Astrocyte of the cerebellum (primary cell): ENCODE measurements at places on chromosomes 11 and 22.

GRCh38 chr11:47711225-47711624 is 3.9 kb downstream of the AGBL2 start:
- DNase-seq: no peak

- no peak for DNase-seq
These were observed 387.7 kb downstream of the TMEM135 start for GRCh38 chr11:87425391-87425790.

GRCh38 chr11:2883979-2884815 is 1.4 kb downstream of the CDKN1C start:
- no peak for DNase-seq

DNA sequence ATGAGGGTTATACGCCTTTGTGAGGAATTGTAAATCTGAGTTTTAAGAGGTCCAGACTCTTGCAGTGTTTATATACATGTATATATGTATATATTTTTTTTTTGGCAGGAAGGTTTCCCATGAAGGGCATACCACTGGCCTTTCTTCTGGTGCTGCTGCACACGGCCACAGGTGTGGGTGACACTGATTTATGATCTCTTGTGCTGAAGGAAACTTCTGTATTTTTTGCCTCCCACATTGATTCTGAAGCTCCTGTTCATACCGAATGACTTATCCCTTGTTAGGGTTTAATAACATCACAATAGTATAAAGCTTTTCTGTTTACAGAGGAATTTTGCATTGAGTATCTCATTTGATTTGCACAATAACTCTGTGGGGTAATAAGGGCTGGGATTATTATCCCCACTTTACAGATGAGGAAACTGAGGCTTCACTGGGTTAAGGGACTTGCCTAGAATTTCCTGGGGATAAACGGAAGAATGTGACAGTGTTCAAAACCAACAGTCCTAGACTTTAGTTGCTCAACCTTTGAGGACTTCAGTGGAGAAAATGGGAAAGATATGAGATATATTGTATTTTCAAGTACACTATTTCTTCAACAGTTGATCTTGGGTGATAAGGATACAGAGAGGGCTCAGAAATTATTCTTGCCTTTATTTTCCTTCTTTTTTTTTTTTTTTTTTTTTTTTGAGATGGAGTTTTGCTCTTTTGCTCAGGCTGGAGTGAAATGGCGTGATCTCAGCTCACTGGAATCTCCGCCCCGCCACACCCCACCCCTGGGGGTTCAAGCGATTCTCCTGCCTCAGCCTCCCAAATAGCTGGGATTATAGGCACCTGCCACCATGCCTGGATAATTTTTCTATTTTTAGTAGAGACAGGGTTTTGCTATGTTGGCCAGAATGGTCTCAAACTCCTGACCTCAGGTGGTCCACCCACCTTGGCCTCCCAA is 70.1 kb downstream of the MICAL2 start:
- DNase-seq: no peak

DNA sequence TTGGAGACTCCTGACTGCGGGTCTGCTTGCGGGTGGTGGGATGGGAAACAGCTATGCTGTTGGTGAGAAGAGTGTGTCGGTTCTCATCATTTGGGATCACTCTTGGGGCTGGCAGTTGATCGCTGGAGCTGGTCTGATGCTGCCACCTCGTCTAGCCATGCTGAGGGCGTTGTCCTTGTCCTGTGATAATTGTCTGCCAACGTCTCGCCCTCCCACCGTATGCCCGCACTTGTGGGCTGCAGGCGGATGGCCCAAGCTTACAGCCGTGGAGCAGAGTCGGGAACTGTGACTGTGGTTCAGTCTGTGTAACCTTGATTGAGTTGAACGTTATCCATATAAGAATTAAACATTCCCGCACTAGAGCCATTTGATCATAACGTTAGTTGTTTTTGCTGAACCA is 204.4 kb downstream of the TBC1D22A start:
- no peak for DNase-seq

- DNase-seq: no peak
These were observed 1.7 kb downstream of the AMOTL1 start for GRCh38 chr11:94769880-94770279.

DNA sequence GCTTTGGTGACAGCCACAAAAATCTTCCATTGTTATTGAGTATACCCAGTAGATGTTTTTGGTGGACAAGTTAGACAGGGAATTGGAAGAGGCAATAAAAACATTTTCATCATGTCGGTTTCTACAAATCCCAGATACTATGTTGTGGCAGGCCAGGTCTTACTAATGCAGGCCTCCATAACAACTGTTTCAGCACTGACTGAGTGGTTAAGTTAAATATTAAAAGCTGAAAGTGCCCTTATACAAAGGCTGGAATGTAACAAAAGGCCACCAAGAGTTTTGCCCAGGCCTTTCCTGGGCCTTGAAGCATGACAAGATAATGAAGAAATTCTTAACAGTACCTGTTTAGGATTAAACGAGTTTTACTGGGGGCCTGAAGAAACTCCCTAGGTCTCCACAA is 29.3 kb downstream of the DMC1 start:
- no peak for DNase-seq

GRCh38 chr11:62694455-62695167 is 5.3 kb upstream of the LRRN4CL start:
- peak; percentile 72 for DNase-seq

GRCh38 chr11:131186629-131187101 is 183.8 kb upstream of the NTM start:
- no peak for DNase-seq

- DNase-seq: no peak
These were observed 23.0 kb upstream of the ME3 start for GRCh38 chr11:86695373-86695772.

DNA sequence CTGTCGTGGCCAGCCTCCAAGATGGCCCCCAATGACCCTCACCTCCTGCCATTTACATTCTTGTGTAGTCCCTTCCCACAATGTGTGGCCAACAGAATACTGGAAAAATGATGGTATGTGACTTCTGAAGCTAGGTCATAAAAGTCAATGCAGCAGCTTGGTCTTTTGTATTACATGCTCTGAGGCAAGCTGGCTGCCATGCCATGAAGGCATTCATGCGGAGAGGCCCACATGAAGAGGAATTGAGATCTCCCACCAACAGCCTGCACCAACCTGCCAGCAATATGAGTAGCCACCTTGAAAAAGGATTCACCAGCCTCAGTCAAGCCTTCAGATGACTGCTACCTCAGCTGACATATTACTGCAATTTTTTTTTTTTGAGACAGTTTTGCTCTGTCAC is 4.6 kb downstream of the MRTFA start:
- no peak for DNase-seq

GRCh38 chr11:48122246-48122645 is 94.4 kb upstream of the OR4B1 start:
- no peak for DNase-seq

DNA sequence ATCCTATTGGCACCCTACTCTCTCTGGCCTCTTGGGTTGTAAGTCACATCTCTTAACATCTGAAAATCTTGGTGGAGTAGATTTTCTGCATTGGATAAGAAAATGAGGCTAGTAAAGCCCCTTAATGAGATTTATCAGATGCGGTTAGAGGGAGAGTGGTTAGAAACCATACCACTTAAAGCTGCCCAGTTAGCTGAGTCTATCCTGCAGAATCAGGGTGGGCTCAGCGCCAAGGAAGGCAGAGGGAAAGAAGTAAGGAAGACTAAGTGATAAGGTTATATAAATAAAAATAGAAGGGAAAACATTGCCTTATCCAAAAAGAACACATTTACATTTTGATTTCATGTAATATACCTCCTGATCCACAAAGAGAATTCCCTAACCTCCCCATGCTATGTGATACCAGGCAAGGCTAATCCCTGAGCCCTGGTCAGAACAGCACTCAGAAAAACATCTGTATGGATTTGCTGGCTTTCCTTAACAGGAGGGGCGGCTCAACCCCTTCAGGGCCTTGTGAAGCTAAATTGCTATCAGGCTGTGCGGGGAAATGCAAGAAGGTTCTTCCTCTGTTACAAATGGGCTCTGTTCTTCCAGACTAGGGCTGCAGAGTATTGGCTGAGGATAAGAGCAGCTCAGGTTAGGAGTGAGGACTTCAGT is 101.7 kb downstream of the SNX19 start:
- no peak for DNase-seq

GRCh38 chr11:64409278-64409677 is 50.3 kb downstream of the RPS6KA4 start:
- DNase-seq: no peak

DNA sequence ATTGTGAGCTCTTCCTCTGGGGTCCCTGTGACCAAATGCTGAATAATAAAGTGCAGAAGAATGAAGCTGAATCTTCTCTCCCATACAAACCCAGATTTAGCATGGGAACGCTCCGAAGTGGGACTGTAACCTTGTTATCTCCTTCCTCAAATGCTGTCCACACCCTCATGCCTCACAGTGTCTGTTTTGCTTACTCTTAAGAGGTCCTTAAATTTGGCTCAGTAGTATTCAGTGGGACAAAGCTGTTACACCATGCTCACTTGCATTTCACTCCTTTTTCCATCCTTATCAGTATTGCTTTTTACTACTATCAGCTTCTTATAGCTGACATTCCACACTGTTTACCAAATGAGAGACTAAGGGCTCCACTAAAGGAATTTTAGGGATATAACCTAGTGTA is 13.8 kb upstream of the AMOTL1 start:
- no peak for DNase-seq

GRCh38 chr11:827897-828192 is at the start of gene CRACR2B:
Gene CRACR2B, plus strand, starts transcription at chr11:827919. Its CDS starts 689 bp downstream, at chr11:828608.
- no peak for DNase-seq

GRCh38 chr11:120131941-120132644 is 5.8 kb downstream of the TRIM29 start:
- no peak for DNase-seq

GRCh38 chr11:133399294-133399693 is 133.0 kb downstream of the OPCML start:
- DNase-seq: no peak

DNA sequence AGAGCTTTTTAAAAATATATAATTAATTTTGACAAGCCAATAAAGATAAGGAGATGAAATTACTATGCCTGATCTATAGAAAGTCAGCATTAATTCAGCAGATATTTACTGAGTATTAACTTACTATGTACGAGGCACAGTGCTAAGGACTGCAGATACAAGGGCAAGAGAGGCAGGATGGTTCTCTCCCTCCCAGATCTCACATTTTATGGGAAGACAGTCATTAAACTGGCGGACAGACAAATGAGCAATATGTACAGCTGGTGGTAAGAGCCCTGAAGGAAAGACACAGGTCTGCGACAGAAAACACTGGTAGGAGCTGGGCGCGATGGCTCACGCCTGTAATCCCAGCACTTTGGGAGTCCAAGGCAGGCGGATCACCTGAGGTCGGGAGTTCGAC is 36.8 kb downstream of the MCHR1 start:
- DNase-seq: no peak

- DNase-seq: no peak
These were observed 75.0 kb downstream of the CACNA1I start for GRCh38 chr22:39645532-39645931.

- DNase-seq: no peak
These were observed 21.1 kb upstream of the RDX start for GRCh38 chr11:110317516-110317932.

GRCh38 chr11:121503051-121503450 is 50.3 kb upstream of the SORL1-AS1 start:
- DNase-seq: no peak

DNA sequence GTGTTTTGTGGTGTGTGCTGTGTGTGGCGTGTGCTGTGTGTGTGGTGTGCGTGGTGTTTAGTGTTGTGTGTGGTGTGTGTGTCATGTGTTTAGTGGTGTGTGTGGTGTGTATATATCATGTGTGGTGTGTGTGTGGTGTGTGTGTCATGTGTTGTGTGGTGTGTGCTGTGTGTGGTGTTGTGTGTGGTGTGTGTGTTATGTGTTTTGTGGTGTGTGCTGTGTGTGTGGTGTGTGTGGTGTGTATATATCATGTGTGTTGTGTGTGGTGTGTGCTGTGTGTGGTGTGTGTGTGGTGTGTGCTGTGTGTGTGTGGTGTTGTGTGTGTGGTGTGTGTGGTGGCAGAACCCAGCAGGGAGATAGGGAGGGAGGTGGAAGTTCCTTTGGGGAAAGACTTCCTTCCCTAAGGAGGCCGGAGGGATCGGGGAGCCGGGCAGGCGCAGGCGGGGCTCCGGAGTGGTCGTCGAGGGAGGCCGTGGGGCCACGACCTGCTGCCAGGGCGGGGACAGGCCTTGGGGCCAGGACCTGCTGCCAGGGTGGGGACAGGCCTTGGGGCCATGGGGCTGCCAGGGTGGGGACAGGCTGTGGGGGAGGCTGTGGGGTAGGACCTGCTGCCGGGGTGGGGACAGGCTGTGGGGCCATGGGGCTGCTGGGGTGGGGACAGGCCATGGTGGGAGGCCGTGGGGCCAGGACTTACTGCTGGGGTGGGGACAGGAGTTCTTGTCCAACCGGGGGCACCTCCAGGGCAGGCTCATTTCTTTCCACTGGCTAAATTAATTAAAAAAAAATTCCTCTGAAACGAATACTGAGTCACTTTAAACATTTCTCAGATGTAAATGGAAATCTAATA is 15.2 kb downstream of the PIM3 start:
- no peak for DNase-seq

- DNase-seq: no peak
These were observed 7.1 kb upstream of the ATG16L2 start for GRCh38 chr11:72807021-72807693.

- DNase-seq: no peak
These were observed 21.0 kb downstream of the PPIL2 start for GRCh38 chr22:21686634-21687393.

DNA sequence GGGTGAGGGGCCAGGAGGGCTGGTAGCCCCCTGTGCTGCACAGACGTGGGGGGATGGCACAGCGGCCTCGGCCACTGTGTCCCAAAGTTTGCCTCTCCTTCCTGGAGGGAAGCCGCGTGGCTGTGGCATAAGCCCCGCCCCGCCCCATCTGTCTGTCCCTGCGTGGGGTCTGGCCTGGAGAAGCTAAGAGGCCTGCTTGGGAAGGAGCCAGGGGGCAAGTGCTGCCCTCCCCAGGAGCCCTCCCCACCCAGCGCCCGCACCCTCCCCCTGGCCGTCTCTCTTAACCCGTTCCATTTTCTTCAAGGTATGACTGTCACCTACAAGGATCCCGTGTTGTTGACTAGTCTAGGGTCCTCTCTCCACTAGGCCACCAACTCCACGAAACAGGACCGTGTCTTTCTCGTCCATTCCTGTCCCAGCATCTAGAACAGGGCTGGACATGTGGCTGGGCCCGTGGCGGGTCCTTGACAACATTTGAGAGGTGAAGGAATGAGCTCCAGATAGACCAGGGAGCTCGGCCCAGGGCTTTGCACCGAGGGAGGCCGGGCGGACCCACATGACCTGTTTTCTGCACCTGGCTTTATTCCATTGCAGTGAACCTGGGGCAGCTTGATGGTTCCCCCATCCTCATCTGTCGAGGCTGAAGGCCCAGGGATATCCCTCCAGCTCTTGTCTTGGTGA is 428.0 kb downstream of the TBC1D22A start:
- DNase-seq: no peak

GRCh38 chr22:30390974-30391691 is 3.9 kb upstream of the RNF215 start:
- peak; percentile 31 for DNase-seq

DNA sequence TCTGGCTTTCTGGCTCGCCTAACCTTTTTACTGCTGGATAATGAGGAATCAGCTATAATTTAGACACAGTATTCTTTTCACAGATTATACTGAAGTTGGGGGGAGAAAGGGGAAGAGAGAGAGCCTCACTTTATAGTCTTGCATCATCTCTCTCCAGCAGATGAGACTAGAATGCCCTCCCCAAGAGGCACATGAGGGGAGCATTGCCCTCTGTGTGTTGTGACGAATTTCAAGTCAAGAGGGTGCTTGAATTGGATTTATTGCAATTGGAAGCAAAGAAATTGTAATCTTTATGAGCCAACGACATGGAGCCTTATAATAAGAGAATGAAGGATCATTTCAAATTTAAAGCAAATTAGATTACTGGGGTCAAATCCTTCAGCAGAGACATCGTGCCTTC is 17.6 kb upstream of the CADM1 start:
- DNase-seq: no peak

GRCh38 chr22:30196880-30197336 is 49.7 kb downstream of the LIF start:
- no peak for DNase-seq
